ENCODE measurements at places on chromosomes 1 and 21.

DNA sequence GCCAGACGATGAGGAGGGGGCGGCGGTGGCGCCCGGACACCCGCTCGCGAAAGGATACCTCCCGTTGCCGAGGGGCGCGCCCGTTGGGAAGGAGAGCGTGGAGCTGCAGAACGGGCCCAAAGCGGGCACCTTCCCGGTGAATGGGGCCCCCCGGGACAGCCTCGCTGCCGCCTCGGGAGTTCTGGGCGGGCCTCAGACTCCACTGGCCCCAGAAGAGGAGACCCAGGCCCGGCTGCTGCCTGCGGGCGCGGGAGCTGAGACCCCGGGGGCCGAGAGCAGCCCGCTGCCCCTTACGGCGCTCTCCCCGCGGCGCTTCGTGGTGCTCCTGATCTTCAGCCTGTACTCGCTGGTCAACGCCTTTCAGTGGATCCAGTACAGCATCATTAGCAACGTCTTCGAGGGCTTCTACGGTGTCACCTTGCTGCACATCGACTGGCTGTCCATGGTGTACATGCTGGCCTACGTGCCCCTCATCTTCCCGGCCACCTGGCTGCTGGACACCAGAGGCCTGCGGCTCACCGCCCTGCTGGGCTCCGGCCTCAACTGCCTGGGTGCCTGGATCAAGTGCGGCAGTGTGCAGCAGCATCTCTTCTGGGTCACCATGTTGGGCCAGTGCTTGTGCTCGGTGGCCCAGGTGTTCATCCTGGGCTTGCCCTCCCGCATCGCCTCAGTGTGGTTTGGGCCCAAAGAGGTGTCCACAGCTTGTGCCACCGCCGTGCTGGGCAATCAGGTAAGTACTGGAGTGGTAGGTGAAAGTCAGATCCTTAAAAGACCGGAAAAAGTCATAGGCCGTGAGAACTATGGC lies 588 bp downstream of the FLVCR1 start:
- DNase-seq: no peak

- DNase-seq: no peak
Measured at GRCh38 chr1:159190441-159190840, 14.2 kb upstream of the ACKR1 start.

DNA sequence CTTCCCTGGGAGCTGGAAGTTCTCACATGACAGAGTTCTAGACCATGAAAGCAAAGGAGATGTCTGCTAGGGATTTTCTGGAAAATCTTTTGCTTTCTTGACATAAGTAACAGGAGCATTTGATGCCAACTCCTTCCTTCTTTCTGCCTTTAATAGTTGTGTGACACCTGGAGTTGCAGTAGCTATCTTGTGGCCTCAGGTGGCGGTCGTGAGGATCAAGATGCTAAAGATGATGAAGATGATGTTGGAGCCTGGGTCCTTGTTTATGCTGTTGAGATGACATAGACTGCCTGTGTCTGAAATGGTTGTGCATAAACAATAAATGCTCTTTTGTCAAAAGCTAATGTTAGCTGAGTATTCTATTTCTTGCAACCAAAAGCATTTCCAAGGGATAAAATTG lies 32.7 kb upstream of the KIRREL1 start:
- DNase-seq: no peak

DNA sequence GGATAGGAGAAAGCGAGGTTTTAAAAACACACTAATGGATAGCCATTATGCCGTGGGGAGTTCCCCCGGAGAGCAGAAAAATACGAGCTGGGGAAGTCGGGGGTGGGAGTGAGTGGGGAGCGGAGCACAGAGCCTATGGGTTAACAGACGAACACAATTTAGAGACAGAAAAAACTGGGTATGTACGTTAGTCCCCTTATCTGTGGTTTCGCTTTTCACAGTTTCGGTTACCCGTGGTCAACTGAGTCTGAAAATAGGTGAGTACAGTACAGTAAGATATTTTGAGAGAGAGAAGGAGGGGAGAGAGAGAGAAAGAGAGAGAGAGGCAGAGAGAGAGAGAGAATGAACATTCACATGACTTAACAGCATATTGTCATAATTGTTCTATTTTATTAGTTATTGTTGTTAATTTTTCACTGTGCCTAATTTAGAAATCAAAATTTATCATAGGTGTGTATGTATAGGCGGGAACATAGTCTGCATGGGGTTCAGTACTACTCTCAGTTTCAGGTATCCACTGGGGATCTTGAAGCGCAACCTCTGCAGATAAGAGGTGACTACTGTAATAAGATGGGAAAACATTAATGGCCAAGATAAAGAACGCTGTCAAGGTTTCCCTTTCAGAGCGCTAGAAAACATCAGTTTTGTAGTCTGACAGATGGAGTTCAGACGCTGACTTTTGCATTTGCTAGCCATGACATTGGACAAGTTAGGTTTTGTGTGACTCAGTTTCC lies 125.6 kb upstream of the LMO4 start:
- no peak for DNase-seq

DNA sequence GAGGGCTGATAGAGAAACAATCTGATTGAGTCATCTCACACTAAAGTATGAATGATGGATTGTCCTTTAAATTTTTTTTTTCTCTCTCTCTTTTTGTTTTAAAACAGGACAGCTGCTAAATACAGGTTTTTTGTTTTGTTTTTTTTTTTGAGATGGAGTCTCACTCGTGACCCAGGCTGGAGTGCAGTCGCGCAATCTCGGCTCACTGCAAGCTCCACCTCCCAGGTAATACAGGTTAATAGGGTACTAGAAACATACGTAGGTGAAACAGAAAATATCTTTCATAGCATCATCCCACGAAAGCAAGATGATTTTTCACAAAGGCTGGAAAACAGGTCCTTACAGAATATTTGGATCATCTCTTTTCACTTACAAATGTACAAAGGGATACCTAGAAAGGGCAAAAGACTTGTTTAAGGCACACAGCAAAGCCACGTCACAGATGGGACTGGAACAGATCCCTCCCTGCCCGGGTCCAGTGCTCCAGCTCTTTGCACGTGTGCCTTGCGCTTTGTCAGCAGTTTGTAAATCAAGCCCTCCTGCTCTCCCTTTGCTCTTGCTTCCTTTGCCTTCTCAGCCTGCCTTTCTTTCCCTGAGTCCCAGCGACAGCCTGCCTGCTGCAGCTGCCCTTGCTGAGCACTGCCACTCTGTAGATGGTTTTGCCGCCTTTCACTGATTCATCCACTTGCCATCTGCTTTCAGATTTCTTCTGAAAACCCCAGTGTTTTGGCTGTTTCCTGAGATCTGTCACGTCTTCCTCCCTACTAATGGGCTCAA lies 171.3 kb upstream of the BEND5 start:
- DNase-seq: no peak

- no peak for DNase-seq
Measured at GRCh38 chr1:104392552-104392951, 642.9 kb downstream of the AMY1C start.

DNA sequence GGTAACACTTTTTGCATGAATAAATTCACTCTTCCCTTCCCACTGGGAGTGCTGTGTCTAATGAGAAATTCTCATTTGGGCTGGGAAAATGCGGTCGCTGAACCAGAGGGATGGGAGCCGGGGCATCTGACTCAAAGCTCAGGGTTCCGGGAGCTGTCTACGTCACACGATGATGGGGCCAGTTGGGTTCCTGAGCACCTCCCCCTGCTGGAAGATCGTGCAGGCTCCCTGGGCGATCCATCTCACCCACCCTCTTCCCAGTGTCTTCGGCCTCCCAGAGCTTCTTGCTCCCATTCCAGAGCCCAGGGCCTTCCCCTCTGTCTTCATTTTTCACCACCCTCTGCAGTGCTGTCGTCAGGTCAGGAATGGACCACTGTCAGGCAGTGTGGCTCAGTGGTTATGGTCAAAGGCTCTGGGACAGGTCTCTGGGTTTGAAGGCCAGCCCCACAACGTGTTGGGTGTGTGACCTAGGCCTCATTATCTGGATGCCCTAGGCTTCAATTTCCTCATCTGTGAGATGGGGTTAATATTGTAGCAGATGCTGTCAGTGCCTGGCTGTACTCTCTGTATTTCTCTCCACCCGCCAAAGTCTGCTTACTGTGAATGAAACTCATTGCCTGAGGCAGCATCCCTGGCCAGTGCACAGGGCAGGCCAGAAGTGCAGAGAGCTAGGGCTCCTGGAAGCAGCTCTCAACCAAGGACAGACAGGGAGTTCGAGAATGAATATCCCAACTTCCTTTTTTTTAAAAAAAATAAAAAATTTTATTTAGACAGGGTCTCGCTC lies 31.8 kb downstream of the IGSF21 start:
- no peak for DNase-seq

- no peak for DNase-seq
Measured at GRCh38 chr1:119286587-119287181, 81.9 kb upstream of the HAO2 start.

DNA sequence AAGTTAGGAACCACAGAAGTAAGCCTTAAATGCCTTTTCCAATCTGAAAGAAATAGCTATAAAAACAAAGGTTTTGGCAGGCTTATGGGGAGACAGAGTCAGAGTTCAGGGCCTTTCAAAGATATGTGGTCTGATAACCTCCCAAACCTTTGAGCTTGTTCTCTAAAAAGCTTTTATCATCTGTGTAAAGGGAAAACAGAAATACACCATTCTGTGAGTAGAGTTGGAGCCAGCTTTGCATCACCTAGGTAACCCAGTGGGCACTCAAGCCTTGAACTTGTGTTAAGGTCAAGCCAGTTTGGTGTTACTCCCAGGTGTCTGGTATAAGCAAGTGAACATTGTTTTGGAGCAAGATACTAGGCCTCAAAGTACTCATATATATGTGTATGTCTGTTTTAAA lies 50.1 kb downstream of the LAMC1 start:
- no peak for DNase-seq

DNA sequence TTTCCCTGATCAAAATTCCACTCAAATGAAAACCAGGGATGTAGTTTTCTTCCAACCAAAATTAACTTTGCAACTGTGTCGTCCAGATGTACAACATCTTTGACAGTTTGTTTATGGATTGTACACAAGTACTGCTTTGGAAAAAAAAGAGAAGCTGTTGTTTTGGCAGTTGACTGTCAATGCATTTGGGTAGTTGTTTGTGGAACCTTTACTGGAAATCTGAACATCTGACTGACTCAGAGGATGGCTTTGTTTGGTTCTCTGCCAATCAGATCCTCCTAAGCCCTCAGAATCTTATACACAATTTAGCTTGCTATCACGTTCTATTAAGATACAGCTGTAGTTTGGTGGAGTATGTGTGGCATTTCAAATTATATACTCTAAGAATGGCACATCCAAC lies 195.0 kb downstream of the KCNK2 start:
- DNase-seq: no peak

DNA sequence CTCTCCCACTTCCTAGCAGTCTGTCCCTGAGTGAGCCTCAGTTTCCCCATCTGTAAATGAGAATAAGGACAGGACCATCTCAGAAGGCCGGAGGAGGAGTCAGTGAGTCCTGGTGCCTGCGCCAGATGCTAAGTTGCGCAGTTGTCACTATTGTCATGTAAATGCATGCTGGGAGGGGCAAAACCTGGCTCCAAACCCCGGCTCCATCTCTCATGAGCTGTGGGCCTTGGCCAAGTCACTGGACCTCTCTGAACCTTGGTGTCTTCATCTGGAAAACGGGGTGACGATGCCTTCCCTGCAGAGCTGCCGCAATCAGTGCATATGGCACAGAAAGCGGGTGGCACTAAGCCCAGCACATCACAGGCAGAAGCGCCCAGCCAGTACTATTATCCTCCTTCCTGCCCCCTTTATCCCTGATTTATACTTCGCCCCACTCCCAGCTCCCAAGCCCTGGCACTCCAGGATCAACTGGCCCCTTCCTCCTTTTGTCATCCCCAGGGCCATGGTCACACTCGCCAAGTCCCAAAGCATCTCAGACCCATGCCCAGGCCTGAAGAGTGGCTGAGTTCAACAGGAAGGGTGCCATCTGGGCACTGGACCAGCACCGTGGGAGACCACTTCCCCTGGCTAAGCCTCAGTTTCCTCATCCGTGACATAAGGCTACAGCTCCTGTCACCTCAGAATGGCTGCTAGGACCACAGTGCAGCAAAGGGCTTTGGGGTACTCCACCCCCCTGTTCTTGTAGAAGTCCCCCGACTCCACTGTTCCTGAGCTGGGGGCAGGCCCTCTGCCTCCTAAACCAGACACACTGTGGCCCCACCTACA lies 4.3 kb upstream of the PLEKHG5 start:
- no peak for DNase-seq

- peak; percentile 54 for DNase-seq
Measured at GRCh38 chr1:12617901-12618660, at the start of gene DHRS3. TSS of gene DHRS3 (minus strand) at chr1:12618210. CDS start at chr1:12617348, 862 bp downstream.

- no peak for DNase-seq
Measured at GRCh38 chr1:232891071-232891470, 59.3 kb upstream of the NTPCR start.

- no peak for DNase-seq
Measured at GRCh38 chr1:91734761-91735160, 151.2 kb downstream of the TGFBR3 start.

DNA sequence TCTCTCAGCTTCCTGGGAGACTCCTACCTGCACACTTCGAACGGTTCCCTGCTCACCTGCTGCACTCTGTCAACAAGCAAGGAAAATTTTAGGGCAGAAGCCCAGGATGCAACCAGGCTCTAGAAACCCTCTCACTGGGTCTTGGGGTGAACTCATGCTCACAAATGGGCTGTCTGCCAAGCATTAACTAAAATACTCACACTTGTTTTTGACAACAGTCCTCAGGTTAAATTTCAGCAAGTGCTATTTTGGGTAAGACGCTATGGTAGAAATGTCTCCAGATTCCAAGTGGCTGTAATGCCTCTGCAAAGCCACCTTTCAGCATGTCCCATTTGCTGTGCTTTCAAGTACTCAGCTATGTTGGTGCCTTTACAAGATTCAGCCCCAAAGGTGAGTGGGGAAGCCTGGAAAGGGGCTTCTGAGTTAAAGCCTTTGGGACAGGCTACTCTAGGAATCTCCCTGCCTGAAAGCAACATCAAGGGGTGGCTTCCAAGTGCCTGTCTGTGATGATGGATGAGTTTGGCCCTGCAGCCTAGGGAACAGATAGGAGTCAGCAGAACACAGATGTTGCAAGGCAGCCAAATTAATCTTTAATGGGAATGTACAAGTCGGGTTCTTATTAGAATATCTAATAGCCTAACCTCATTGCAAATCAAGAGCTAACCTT lies 211.9 kb upstream of the SPAG17 start:
- no peak for DNase-seq

GRCh38 chr21:19458295-19458694 lies 1054.7 kb upstream of the TMPRSS15 start:
- no peak for DNase-seq

- DNase-seq: no peak
Measured at GRCh38 chr1:198574325-198574724, 33.8 kb upstream of the ATP6V1G3 start.

DNA sequence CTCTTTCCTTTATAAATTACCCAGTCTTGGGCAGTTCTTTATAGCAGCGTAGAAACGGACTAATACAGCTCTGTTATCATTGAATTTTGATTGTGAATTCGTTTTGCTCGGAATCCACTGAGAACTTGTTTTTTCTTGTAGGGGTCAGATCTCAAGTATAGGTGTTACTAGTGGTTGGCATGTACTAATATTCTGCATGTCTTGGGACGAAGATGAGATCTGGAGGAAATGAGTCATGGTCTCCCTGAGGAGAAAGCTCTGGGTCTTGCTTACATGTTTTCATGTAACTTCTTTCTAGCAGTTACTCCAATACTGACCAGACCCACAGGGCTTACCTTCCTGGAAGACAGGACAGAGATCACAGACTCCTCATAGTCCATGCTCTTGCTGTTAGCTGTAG lies 30.3 kb downstream of the ZSCAN20 start:
- DNase-seq: no peak

Measured in GM18507 (cell line).